ENCODE measurements at places on chromosomes 7 and 10.

DNA sequence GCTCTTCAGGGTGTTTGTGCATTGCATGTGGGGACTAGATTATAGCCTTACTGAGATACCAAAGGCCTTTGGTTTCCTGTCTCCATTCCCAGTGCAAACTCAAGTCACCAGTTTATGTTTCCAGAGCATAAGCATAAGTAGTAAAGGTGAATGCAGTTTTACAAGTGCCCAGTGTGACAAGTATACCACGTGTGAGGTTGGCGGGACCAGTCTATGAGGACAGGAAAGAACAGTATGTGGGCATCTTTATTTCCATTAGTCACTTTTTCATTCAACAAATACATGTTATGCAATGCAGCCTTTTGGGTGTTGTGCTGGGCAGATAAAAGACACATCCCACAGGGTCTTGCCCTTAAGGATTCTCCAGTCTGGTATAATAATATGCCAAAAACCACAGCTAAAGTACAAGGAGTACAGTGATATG, 146.5 kb downstream of the ARID5B start:
- DNase-seq, result no peak

- DNase-seq, result no peak
These were observed 187.2 kb upstream of the MBL2 start for GRCh38 chr10:52959810-52960209.

GRCh38 chr7:81527651-81528050, 242.2 kb downstream of the HGF start:
- DNase-seq, result peak; percentile 1

DNA sequence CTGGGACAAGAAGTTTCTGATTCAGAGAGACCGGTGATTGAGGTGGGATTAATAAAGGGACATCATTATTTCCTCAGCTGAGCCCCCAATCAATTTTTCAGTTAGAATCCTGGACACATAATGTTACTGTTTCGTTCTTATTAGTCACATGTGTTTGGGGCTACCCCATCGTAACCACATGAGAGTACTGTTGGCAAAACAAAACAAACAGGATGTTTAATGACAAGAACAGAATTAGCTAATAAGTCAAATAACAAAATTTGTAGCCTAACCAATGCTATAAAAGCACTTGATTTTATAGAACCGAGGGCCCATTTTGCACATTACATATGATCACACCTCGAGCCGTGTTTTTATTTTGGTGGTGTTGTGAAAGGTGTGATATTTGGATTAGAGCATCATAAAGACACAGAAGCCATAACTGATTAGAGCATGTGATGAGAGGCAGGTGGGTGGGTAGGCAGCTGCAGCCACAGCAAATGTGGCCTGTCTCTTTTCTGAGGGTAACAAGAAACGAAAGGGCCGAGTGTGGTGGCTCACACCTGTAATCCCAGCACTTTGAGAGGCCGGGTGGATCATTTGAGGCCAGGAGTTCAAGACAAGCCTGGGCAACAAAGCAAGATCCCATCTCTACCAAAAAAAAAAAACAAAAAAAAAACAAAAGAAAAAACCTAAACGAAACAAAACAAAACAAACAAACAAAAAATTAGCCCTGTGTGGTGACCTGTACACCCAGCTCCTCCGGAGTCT, 1.8 kb upstream of the VWC2 start:
- no peak for DNase-seq

- no peak for DNase-seq
These were observed 328.2 kb downstream of the GLRX3 start for GRCh38 chr10:130464426-130464825.

GRCh38 chr10:121572859-121573537, 25.2 kb downstream of the FGFR2 start:
- DNase-seq, result no peak

- DNase-seq, result peak; percentile 23
These were observed 116.8 kb upstream of the SH2B2 start for GRCh38 chr7:102169651-102170392.

GRCh38 chr7:83524277-83525075, 124.5 kb downstream of the SEMA3E start:
- DNase-seq, result peak; percentile 11
